ENCODE measurements at places on chromosomes 3 and 15.

- no peak for DNase-seq
Observed at GRCh38 chr3:24953060-24953771, 458.6 kb upstream of the THRB start.

- no peak for DNase-seq
Observed at GRCh38 chr3:52801839-52802238, 7.2 kb downstream of the ITIH3 start.

DNA sequence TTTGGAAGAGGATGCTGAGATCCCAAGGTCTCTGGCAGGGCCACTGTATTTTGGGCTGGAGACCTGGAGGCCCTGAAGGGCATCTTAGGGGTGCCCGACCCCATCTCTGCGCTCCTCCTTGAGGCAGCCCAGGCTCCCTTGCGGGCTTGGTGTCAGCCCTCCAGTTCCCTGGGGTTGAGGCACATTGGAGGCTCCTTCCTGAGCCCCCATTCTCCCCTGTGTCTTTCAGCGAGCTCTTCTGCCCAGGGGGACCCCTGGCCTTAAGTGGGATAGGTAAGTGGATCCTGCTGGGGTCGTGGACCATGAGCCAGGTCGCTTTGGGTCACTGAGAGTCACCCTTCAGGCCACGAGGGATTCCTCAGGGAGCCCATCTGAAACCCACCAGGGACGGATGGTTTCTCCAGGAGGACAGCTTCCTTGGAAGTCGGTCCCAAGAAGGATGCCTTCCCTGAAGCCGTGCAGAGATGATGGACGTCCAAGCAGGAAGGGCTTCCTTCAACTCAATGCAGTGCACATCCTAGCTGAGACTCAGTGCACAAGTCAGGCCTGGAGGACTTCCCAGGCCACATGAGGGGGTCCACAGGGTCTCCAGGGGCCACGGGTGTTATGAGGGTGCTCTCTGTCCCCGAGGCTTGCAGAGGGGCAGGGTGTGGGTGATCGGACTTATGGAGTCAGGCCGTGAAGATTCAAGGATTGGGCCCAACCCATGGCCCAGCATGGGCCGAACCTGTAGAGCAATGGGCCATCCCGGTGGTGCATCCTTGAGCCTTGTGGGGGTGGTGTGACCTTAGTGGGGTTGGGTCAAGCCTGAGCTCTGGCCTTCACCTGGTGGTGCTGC is 224.3 kb downstream of the SNRPN start:
- no peak for DNase-seq

GRCh38 chr3:190229632-190230424 is 92.4 kb downstream of the CLDN1 start:
- peak; percentile 40 for DNase-seq

- peak; percentile 58 for DNase-seq
Observed at GRCh38 chr3:52216585-52217408, 8.6 kb downstream of the TLR9 start.

DNA sequence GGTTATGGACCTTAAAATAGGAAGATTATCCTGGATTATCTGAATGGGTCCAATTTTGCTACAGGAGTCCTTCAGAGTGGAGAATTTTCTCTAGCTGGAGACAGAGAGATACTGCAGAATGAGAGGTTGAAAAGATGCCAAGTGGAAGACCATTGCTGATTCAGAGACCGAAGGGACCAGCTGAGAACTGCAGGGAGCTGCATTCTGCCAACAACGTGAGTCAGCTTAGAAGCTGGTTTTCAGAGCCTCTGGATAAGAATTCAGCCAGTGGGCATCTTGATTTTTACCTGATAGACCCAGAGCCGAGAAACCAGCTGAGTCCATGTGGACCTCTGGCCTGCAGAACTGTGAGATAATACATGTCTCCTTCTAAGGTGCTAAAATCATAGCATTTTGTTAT is 234.0 kb downstream of the NR2F2 start:
- DNase-seq, result no peak

DNA sequence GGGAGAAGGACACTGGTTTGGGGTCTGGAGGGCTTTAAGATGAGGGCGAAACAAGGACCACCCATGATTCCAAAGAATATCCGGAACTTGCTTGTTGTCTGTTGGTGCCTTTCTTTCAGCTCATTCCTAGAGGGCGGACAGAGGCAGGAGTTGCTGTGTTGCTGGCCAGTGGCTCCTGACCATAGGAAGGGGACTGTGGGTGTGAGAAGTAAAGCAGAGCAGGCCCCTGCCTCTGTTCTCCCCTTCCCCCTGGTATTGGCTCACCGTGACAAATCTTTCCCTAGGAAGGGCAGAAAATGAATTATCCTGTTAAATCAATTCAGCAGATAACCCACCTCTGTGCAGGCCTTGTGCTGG is 89.1 kb downstream of the LIPC start:
- DNase-seq, result no peak

GRCh38 chr3:13768453-13768852 is 111.4 kb downstream of the WNT7A start:
- no peak for DNase-seq

GRCh38 chr3:184716622-184717398 is 4.9 kb upstream of the MAGEF1 start:
- no peak for DNase-seq

- peak; percentile 55 for DNase-seq
Observed at GRCh38 chr3:38479431-38480092, 16.6 kb upstream of the EXOG start.

GRCh38 chr3:89268059-89268458 is 160.6 kb downstream of the EPHA3 start:
- DNase-seq, result no peak

DNA sequence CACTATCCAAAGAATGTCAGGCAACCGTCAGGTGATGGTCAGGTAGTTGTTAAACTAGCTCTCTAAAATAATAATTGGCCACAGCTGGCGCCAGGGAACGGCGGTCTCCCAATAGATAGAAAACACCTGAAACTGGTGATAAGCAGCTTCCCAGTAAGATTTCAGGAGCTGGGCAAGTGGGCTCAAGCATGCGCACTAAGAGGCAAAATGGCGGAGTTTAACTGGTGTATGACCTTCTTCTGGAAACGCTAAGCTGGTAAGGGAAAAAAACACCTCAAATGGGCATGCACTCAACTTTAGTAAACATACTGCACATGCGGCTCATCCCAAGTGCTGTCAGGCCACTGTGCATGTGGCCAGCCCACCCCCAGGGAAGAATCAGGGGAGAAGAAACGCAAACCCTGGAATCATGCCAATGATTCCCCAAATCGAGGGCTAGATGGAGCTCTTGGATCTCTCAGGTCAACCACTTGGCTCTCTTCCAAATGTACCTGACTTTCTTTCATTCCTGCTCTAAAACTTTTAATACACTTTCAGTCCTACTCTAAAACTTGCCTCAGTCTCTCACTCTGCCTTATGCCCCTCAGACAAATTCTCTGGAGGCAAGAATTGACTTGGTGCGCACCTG is 195.0 kb downstream of the ZNF621 start:
- peak; percentile 7 for DNase-seq

- peak; percentile 30 for DNase-seq
Observed at GRCh38 chr15:76575274-76575673, 238.7 kb downstream of the ISL2 start.

DNA sequence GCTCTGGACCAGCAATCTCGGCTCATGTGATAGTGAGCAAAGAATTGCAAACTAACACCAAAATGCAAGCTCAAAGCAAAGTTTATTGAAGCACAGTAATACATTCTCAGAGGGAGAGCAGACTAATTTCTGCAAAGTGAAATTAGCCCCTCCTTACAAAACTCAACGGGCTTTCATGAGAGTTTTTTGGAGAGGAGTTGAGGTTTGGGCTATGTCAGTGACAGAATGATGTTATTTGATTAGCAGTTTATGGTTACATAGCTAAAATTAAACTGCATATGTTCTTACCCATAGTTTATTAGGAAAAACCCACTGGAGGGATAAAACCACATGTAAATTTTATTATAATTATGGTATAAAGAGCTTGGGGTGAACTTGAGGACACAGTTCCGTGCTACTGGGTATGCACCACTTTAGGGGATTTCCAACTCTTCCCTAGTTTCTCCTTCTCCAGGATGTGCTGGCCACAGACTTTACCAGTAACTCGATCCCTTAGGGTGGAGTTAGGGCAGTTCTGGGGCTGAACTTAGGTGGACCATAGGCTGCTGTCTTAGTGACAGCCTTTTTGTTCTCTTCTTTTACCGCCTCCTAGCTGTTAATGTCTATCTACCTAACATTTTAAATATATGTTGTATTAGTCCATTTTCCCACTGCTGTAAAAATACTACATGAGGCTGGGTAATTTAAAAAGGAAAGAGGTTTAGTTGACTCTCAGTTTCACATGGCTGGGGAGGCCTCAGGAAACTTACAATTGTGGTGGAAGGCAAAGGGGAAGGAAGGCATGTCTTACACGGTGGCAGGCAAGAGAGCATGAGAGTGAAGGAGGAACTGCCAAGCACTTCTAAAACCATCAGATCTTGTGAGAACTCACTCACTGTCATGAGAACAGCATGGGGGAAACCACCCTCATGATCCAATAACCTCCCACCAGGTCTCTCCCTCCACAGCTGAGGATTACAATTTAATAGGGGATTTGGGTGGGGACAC is 8.9 kb upstream of the AADACL2 start:
- no peak for DNase-seq

- peak; percentile 14 for DNase-seq
Observed at GRCh38 chr3:52238193-52238760, 681 bp downstream of the TWF2 start.

DNA sequence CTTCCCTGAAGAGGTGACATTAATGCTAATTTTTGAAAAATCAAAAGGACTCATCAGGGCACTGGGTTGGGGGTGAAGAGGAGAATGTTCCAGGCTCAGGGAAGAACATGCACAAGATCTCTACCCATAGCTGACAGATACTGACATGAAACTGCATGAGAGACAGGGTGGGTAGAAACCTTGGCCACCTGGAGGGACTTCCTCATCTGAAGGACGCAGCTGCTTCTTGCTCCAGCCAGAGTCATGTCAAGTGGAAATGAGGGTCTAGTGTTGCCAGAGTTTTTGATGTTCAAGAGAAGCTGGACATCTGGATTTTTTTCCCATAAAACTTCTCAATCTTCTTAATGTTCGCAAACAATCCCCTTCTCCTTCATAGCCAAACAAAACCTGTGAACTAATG is 29.7 kb downstream of the AMOTL2 start:
- DNase-seq, result no peak

DNA sequence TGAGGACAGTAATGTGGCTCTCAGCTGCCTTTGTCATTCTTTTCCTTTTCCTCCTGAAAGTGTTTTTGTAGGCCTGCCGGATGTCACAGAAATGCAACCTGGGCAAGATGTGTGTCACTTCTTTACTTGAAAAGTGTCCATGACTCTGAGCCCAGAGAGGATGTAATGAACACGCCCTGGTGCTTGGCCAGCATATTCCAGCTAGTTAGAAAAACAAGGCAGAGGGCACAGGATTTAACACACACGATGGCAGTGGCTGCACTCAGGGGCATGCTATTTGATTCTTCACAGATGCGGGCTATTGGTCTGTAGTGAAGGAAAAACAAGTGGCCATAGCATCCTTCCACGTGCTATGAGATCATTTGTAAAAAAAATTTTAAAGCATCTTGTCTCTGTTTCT is 30.3 kb upstream of the PTX3 start:
- no peak for DNase-seq

DNA sequence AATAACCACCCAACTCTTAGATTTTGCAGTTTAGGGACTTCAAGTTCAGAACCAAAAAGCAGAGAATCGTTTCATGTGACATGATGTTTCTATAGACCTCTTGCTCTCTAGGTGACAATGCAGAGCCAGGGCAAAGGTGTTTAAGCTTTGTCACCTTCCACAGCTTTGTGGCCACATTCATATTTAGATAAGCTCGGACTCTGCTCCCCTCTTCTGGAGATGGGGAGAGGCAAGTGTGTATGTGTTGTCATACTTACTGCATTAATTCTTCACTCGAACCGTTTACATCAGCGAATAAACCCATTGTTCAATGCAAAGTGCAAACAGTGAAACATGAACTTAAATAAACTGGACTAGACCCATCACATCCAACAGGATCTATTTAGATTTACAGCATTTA is 33.2 kb downstream of the ST3GAL6 start:
- DNase-seq, result no peak

GRCh38 chr3:123004201-123004918 is 23.2 kb downstream of the SEMA5B start:
- no peak for DNase-seq

DNA sequence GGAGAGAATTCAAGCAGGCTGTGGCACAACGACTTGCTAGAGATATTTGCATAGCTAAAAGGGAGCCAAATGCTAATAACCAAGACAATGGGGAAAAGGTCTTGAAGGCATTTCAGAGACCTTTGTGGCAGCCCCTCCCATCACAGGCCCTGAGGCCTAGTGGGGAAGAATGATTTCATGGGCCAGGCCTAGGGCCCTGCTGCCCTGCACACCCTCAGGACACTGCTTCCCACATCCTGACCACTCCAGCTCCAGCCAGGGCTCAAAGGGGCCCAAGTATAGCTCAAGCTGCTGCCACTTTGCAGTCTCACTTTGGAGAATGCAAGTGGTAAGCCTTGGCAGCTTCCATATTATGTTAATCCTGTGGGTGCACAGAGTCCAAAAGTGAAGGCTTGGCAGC is 21.5 kb upstream of the PTPN23 start:
- no peak for DNase-seq

DNA sequence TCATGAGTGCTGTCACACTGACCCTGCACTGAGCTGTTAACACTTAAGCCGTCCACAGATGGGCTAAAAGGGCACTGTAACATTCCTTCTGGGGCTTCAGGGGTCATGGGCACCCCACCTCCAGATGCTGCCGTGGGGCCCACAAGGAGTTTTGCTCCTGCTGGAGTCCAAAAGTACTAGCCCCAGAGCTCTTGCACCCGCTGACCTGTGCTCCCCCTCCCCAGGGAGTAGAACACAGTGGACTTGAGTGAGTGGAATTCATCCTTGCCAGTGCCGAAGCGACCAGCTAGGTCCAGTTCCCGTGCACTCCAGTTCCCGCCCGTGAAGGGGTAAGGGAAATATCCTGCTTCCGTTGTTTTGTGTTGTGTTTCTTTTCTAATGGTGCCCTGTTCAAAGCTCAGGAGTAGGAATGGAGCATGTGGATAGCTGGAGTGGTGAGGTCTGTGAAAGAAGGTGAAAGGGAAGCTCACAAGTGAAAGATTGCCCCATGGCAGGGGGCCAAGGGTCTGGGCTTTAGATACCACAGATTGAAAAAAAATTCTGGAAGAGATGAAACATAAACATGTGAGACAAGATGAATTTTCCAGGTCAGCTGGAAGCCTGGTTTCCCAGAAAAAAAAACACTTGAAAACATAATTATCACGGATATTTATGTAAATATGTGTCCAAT is 36.6 kb downstream of the SLCO2A1 start:
- no peak for DNase-seq

DNA sequence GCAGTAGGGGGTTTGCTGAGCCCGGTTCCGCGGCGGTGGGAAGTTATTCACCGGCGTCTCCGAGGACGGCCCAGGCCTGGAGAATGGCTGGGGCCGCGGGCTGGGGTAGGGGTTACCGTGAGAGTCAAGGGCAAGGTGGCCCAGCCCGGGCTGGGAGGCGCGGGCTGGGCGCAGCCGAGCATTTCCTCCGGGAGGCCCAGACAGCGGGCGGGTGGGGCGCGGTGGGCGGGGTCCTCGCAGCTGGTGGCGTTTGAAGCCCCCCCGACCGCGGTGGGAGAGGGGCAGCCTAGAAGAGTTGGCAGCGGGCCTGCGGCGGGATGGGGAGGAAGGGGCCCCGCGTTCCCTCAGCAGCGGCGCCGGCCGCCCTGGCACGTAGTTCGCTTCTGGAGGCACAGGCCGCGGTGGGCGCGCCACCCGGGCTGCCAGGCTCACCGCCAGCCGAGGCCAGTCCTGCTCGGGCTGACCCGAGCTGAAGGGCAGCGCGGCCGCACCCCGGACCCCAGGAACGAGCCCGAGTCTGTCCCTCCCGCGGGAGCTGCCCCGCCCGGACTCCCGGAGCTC is 960 bp upstream of the KLF13 start:
- DNase-seq, result peak; percentile 21

- no peak for DNase-seq
Observed at GRCh38 chr3:78604341-78604740, 1163.5 kb downstream of the ROBO1 start.

All from ACHN (cell line).